ENCODE measurements at places on chromosomes 16 and 17. TPM values are rescaled to one million over a fixed set of nuclear protein-coding genes. Genes with fewer than 3 reads are reported as not detected.

- DNase-seq, result no peak
Measured at GRCh38 chr16:55155815-55156214, 168.2 kb upstream of the IRX6 start.

GRCh38 chr16:22161999-22162655 is at the start of gene SDR42E2:
Gene SDR42E2 (plus strand): TSS chr16:22162506. CDS start chr16:22165583, 3,077 bp downstream.
- DNase-seq, result peak; percentile 21

DNA sequence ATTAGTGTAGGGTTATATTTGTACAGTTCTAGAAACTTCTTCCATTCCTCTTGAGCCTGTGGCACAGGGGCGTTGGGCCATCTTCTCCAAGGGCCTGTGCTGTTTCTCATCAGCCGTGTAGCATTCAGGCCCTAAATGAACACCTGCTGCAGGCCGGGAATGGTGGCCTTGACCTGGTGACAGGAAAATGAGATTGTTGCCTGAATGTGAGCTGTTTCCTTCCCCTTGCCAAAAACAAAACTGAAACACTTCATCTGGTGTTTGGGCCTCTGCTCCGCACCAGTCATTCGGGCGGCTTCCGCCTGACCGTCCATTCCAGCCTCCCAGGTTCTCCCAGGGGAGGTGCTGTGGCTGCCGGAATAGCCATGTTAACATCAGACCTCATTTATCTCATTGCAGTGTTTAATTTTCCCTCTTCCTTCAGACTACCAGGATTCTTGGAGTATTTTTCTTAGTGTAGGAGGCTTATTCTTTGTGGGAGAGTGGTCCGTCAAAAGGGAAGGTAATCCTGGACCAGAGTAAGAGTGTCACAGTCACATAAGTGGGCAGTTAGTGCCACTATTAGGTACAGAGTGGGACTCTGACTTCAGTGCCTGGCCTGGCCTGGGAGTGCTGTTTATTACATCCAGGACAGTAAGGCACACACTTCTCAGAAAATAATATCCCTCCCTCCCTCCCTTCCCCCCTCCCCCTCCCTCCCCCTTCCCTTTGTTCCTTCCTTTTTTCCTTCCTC is 61.9 kb downstream of the WWP2 start:
- no peak for DNase-seq

DNA sequence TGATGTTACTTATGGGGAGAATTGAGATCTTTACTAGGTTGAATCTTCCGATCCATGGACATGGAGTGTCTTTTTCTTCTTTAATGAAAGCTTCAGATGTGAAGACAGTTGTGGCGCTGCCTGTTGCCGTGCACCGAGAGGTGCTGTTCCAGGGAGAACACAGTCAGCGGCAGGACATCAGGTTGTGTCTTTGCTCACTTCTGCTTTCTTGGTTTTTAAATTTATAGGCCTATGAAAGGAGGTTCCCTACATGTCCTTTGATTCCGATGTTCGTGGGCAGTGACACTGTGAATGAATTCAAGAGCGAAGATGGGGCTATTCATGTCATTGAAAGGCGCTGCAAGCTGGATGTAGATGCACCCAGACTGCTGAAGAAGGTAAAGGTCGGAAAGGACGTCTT is 49.8 kb downstream of the SEC14L1 start:
- DNase-seq, result no peak

GRCh38 chr16:1378804-1379303 is 27.1 kb downstream of the GNPTG start:
- no peak for DNase-seq

DNA sequence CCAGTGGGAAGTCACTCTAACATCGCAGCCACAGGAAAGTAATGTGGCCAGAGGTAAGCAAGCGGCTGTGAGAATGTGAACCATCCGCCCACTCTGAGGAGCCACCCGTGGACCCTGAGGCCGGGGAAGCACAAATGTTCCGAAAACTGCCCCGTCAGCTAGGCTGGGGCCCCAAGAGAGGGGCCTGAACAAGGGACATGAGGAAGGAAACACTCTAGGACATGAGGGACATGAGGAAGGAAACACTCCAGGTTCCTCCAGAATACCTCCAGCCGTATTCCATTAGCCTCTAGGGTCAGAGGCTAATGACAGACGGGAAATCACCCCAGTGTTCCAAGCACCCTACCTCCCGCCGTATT is 317 bp downstream of the TEFM start:
- DNase-seq, result no peak

DNA sequence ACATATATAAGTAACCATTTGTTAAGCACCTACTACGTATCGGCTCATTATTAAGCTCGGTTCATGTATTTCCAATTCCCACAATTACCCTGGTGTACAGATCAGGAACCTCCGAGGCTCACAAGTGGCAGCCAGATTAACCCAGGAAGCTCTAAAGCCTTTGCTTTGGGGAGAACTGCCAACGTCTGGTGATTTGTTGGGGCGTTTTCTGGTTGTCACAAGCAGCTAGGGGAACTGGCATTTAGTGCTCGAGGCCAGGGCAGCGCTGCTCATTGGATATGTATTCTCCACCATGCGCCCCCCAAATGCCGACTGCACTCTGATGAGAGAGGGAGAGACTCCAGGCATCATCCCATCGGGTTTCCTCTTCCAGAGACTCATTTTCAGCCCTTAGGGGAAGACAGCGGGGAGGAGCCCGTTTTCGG is 541 bp downstream of the ZNF18 start:
- DNase-seq, result peak; percentile 35

DNA sequence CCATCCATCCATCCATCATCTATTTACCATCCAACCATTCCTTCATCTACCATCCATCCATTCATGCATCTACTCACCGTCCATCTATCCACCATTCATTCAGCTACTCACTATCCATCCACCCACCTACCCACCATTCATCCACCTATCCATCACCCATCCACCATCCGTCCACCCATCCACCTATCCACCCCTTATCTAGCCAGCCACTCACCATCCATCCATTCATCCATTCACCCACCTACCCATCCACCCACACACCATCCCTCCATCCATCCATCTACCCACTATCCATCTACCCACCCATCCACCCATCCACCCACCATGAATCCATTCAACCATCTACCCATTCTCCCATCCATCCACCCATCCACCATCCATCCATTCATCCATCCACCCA is 26.6 kb downstream of the BCO1 start:
- DNase-seq, result no peak

- no peak for DNase-seq
Measured at GRCh38 chr16:70682239-70683145, 3.4 kb downstream of the MTSS2 start.

DNA sequence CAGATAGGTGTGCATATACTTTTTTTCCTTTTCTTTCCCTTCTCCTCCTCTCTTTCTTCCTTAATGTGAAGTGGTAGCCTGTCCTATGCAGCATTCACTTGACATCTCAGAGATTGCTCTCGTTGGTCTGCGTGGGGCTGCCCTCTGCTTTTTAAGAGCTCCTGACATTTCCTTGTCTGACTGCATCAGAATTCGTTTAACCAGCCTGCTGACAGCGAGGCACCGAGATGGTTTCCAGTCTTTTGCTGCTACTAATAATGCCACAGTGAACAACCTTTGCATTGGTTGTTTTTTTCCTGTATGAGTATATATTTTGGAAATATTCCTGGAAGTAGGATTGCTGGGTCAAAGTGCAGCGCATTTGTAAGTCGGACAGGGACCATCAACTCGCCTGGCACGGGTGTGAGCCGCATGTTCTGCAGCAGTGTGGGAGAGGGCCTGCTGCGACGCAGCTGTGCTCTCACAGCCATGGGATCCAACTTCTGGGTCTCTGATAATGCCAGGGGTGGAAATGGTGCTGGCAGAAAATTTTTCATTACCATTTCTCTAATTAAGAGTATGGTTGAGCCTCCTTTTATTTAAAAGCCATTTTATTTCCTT is 154.3 kb downstream of the SNX29 start:
- DNase-seq, result no peak

DNA sequence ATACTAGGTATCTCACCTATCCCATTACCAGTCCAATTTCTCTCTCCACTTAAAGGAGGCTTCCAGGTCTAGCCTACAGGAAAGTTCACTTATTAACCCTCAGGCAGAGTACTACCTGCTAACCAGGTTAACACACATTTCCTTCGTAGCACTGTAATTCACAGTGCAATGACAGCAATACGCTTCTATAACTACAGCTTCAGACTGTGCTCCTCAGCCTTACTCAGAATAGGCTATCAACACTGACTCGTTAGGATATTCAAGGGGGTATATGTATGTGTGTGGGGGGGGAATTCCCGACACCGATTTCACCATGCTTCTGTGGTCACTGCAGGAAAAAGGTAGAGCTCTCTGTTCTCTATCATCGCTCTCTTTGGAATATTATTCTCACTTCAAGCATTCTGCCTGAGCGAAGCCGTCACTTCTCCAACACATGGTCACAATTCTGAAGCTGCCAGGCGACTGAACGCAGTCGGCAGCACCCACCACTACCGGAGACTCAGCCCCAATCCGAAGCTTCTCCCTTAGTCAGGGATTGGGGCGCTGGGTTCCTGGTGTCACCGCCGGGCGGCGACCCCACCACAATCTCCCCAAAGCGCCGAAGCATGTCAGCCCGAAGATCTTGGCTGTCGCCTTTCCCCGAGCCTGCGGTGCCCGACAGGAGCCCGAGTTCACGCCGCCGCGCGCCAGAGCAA is 618 bp downstream of the GGA3 start:
- DNase-seq, result no peak

DNA sequence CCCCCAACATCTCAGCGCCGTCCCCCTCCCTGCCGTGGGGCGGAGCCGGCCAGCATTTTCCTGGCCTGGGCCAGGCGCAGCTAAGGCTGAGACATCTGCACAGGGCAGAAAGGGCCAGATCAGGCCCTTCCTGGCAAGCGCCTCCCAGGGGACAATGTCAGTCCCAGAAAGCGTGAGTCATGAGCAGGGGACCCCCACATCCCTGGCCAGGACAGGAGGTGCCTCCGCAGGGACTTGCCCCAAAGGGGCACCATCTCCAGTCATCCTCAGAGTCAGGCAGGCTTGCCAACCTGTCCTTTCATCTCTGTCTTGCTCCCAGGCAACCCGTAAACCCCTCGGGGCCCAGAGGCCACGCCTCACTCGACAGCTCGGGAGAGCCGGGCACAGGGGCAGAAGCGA is 43.2 kb downstream of the SOCS1 start:
- DNase-seq, result no peak

DNA sequence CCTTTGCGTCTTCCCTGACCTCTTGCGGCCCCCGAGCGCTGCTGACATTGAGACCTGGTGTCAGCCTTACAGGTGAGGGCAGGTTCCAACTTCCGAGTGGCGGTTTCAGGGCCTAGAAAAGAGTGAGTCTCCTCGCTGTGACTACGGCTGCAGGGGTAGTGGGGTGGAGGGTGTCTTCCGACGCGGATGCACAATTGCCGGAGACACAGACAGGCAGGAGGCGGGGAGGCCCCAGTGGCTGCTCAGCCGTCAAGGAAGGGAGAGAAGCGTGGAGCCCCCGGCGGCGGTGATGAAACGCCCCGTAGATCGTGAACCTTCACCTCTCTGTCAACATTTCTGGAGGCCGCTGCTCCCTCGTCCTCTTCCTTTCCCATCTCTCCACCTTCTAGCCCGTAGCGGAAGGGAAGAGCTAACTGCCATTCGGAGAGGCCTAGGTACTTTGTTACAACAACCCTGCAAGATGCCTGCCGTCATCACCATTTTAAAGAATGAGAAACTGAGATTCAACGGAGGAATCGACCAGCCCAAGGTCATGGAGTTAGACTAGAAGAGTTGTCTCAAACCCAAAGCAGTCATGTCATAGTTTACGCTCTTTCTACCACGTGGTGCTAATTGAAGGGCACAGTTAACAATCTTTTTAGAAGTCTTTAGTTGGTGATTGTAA is 485 bp downstream of the DNAJA3 start:
- no peak for DNase-seq

DNA sequence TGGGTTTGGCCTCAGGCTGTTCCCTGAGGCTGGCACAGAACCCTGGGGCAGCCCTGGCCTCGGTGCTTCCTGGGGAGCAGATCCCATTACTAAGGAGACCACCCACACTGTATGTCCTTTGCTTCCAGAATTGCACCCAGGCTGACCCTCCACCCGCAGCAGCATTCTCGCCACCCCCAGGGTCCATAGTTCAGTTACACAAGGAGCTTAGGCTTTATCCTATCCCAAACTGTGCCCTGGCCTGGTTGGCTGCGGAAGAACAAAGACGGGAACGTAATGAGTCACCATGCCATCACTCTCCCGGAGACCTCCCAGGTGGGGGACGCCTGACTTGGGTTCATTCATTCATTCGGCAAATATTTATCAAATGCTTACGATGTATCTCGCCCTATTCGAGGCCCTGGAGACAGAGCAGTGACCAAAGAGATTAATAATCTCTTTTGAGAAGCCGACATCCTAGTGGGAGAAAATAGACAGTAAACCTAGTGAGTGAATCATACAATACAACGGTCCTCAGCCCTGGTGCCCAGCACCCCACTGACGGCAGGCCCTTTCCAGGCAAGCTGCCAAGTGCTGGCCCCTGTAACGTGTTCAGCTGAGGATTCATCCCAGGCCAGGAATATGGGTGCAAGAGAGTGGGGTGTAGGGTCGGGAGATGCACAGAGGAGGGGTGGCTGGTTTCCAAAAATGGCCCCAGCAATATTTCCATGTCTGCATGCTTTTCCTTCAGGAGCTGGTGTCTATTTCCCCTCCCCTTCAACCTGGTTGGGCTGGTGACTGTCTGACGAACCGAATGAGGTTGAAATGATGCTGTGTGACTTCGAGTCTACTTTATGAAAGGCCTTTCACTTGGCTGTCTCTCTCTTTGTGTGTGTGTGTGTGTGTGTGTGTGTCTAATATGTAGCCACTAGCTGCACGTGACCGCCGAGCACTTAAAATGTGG is 134.2 kb downstream of the MGAT5B start:
- no peak for DNase-seq

GRCh38 chr17:17609121-17609520 is 17.6 kb upstream of the PEMT start:
- DNase-seq, result no peak

DNA sequence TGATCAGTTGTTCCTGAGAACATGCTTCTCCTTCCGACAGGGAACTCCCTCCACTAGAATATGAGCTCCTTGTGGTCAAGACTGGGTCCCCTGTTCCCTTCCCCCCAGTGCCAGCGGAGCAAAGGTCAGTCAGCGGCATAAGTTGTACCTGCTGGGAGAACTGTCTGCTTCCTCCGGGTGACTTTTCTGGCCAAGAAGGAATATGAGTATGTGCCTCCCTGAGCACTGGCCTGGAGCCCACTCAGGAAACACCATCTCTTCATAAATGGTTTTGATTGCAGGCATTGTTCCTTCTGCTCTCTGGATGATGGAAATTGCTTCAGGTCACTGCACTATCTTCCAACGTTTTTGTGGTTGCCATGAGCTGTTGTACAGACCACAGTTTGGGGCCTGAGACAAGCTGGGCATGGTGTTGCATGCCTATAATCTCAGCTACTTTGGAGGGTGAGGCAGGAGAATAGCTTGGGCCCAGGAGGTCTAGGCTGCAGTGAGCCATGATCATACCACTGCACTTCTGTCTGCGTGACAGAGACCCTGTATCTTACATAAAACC is 2.9 kb upstream of the P4HB start:
- no peak for DNase-seq

The C17orf67 gene
- polyA plus RNA-seq, result 2.2 TPM

The GALR2 gene
- 0.28 TPM for polyA plus RNA-seq

The KRTAP1-5 gene
- polyA plus RNA-seq, result not detected

The APOBR gene
- 0.83 TPM for polyA plus RNA-seq

The TMEM204 gene
- 22.6 TPM for polyA plus RNA-seq

The ARHGAP44 gene
- 6.6 TPM for polyA plus RNA-seq

The TMEM107 gene
- 28.3 TPM for polyA plus RNA-seq

The OTOP3 gene
- polyA plus RNA-seq, result not detected

The CDH1 gene
- polyA plus RNA-seq, result 85.4 TPM

The GABARAPL2 gene
- polyA plus RNA-seq, result 171 TPM

The SLC38A8 gene
- polyA plus RNA-seq, result not detected

The CCR7 gene
- polyA plus RNA-seq, result 0.48 TPM
